Nephron progenitor cell (in vitro differentiated cells): ENCODE measurements at places on chromosomes 16 and 17.

DNA sequence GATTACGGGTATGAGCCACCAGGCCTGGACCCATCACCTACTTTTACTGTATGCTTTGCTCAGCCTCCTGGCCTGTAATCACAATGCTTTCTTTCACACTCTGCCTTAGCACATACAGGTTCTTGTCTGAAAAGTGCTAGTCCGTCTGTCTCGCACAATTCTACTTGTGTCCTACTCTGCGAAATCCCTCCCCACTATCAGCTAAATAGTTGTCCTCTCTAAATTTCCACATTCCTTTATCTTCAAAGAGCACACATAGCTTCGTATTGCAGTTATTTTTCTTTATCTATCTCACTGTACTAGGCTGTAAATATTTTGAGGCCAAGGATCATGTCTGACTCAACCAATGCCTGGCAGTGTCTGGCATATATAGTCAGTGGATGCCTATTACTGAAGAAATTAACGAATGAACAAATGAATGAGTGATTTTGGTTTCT, 38.5 kb upstream of the ETV4 start:
- peaks cover 50% of the 10 kb centered on the region for H3K4me1 ChIP-seq
- H3K27ac ChIP-seq = no peak overlapping the region
- no peak overlapping the region for H3K4me3 ChIP-seq
- DNase-seq = no peak
- peaks cover 14% of the 10 kb centered on the region for H3K36me3 ChIP-seq
- peaks cover 32% of the 10 kb centered on the region for H3K27me3 ChIP-seq

- H3K4me1 ChIP-seq = peaks cover 42% of the 10 kb centered on the region
- H3K4me3 ChIP-seq = no peak overlapping the region
- peaks cover 17% of the 10 kb centered on the region for H3K27me3 ChIP-seq
- H3K36me3 ChIP-seq = no peaks in the 10 kb centered on the region
These were observed 787 bp upstream of the CCL3L1 start for GRCh38 chr17:36197387-36197703.

DNA sequence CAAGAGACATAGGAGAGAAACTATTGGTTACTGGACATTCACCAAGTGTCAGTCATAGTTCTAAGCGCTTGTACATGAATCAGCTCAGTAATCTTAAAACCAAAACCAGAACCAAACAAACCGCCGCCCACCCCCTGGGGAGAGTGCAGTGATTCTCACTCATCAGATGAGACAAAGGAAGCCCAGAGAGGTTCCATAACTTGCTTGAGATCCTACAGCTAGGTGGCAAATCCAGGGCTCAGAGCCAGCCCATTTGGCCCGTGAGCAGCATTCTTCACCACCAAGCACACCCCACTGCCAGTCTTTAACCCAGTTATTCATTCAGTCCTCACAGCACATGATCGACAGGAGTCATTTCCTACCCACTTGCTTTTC, 37.2 kb upstream of the RGS9 start:
- no peaks in the 10 kb centered on the region for H3K36me3 ChIP-seq
- DNase-seq = no peak
- peaks cover 16% of the 10 kb centered on the region for H3K27me3 ChIP-seq

GRCh38 chr16:50372611-50373344, 4.0 kb upstream of the BRD7 start:
- no peaks in the 10 kb centered on the region for H3K36me3 ChIP-seq
- no peak for DNase-seq
- no peak overlapping the region for H3K27ac ChIP-seq
- peaks cover 31% of the 10 kb centered on the region for H3K4me1 ChIP-seq

- peaks cover 66% of the 10 kb centered on the region for H3K36me3 ChIP-seq
- H3K27ac ChIP-seq = peak overlapping the region; percentile 81
- no peak overlapping the region for H3K4me3 ChIP-seq
- H3K27me3 ChIP-seq = peaks cover 7% of the 10 kb centered on the region
- DNase-seq = no peak
These were observed 2.7 kb downstream of the DDX5 start for GRCh38 chr17:64503341-64503740.

DNA sequence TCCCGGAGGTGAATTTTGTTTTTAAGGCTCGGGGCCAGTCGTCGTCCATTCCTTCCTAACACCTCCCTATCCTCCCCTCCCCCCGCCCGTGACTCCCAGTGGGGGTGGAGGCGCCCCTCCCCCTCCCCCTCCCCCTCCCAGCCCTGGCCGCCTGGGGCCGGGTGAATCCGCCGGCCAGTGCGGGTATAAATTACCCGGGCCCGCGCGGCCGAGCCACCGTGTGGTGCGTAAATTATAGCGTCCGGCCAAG, 2.0 kb upstream of the GSE1 start:
- H3K36me3 ChIP-seq = no peaks in the 10 kb centered on the region
- peaks cover 19% of the 10 kb centered on the region for H3K27me3 ChIP-seq
- H3K4me3 ChIP-seq = peak overlapping the region; percentile 72
- peaks cover 55% of the 10 kb centered on the region for H3K4me1 ChIP-seq
